ENCODE measurements at places on chromosomes 1 and 21. TPM values are rescaled to one million over a fixed set of nuclear protein-coding genes. Genes with fewer than 3 reads are reported as not detected.

TAS1R3 gene
- total RNA-seq, result 0.37 TPM

SPATA45 gene
- 1.6 TPM for total RNA-seq

S100A14 gene
- total RNA-seq, result not detected

LMX1A gene
- total RNA-seq, result not detected

ROR1 gene
- 4.5 TPM for total RNA-seq

RNF2 gene
- 11.9 TPM for total RNA-seq

CDK11B gene
- 28.2 TPM for total RNA-seq

S1PR1 gene
- 60.7 TPM for total RNA-seq

CENPL gene
- 7.0 TPM for total RNA-seq

RAB42 gene
- total RNA-seq, result not detected

RNF223 gene
- not detected for total RNA-seq

CAPZA1 gene
- 68.1 TPM for total RNA-seq

FNDC7 gene
- 0.75 TPM for total RNA-seq

ITPKB gene
- 108 TPM for total RNA-seq

TP73 gene
- total RNA-seq, result not detected

CD52 gene
- 1.9 TPM for total RNA-seq

NECTIN4 gene
- not detected for total RNA-seq

FALEC gene
- total RNA-seq, result 1.5 TPM

SPATC1L gene
- 23.9 TPM for total RNA-seq

EPHA2 gene
- total RNA-seq, result 3.9 TPM

SHISAL2A gene
- 1.9 TPM for total RNA-seq

RBP7 gene
- total RNA-seq, result 17.5 TPM

C1orf53 gene
- total RNA-seq, result 3.2 TPM

MYBPH gene
- total RNA-seq, result 0.26 TPM

MMEL1 gene
- 0.96 TPM for total RNA-seq

GGPS1 gene
- 43.6 TPM for total RNA-seq

FAM72A gene
- 2.7 TPM for total RNA-seq

CAMK1G gene
- 18.6 TPM for total RNA-seq

SPATA1 gene
- not detected for total RNA-seq

DHRS3 gene
- 29.0 TPM for total RNA-seq

OR2T11 gene
- not detected for total RNA-seq

WDR64 gene
- total RNA-seq, result 1.9 TPM

MROH9 gene
- total RNA-seq, result not detected

TDRD5 gene
- total RNA-seq, result 0.56 TPM

LCE3D gene
- total RNA-seq, result not detected

MRPS15 gene
- 50.6 TPM for total RNA-seq

CCDC27 gene
- not detected for total RNA-seq

PCAT6 gene
- total RNA-seq, result 1.4 TPM

CAMK2N1 gene
- total RNA-seq, result 401 TPM

CSF3R gene
- total RNA-seq, result 10.3 TPM

PPT1 gene
- total RNA-seq, result 105 TPM

TRIM17 gene
- total RNA-seq, result 25.1 TPM

RHD gene
- total RNA-seq, result not detected

NTMT2 gene
- not detected for total RNA-seq

PLEKHA6 gene
- 106 TPM for total RNA-seq

RAVER2 gene
- total RNA-seq, result 16.2 TPM

Data from dorsolateral prefrontal cortex (tissue), 122 donors.